ENCODE measurements at places on chromosomes 7 and 10. TPM values are rescaled to one million over a fixed set of nuclear protein-coding genes. Genes with fewer than 3 reads are reported as not detected.

The TSPAN12 gene
- not detected for total RNA-seq

The LLCFC1 gene
- total RNA-seq = not detected

The GHRHR gene
- not detected for total RNA-seq

The WDR86 gene
- not detected for total RNA-seq

The GRID2IP gene
- total RNA-seq = not detected

The ZNF786 gene
- 5.6 TPM for total RNA-seq

The GPR85 gene
- 0.61 TPM for total RNA-seq

The OR2A5 gene
- not detected for total RNA-seq

The UNCX gene
- not detected for total RNA-seq

The CPA5 gene
- 0.42 TPM for total RNA-seq

The VWA2 gene
- not detected for total RNA-seq

The DRGX gene
- not detected for total RNA-seq

The DGKB gene
- total RNA-seq = not detected

The CCDC172 gene
- not detected for total RNA-seq

The CPVL gene
- total RNA-seq = 49.0 TPM

The SORCS1 gene
- 0.54 TPM for total RNA-seq

The AMZ1 gene
- not detected for total RNA-seq

The GATA3 gene
- 13.1 TPM for total RNA-seq

The AKR1C2 gene
- 21.1 TPM for total RNA-seq

The BHLHA15 gene
- 6.0 TPM for total RNA-seq

The PIK3CG gene
- not detected for total RNA-seq

The GBF1 gene
- total RNA-seq = 50.0 TPM

The MYL7 gene
- total RNA-seq = not detected

The FOXL3 gene
- not detected for total RNA-seq

The JCAD gene
- 0.26 TPM for total RNA-seq

The PDK4 gene
- total RNA-seq = 1.3 TPM

The IMMP2L gene
- 28.1 TPM for total RNA-seq

The GPR26 gene
- total RNA-seq = not detected

The LRRD1 gene
- not detected for total RNA-seq

The HMX3 gene
- total RNA-seq = not detected

The TYW1B gene
- total RNA-seq = 0.93 TPM

The TRIM73 gene
- total RNA-seq = 3.7 TPM

The ASB10 gene
- not detected for total RNA-seq

All from MCF 10A (cell line).